ENCODE measurements at places on chromosomes 2 and 18.

GRCh38 chr2:25829377-25829704 lies 48.9 kb downstream of the ASXL2 start:
- no peak for DNase-seq

DNA sequence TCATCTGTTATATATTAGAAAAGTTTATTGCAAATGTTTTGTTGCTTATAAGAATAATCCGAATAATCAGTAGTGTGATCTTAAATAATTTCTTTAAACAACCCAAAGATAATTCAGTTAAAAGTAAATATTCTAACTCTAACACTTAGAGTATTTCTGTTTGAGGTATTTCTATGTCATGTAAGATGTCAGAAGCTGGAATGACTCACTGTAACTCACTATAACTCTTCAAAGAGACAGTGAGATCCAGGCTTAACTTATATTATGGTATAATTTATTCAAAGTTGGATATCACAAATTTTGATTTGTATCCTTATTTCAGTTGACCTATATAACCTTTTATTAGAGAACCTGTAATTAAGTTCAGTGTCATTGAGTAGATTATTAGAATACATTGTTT lies 6.9 kb downstream of the MBD5 start:
- no peak for DNase-seq

GRCh38 chr2:221262651-221263050 lies 309.5 kb downstream of the EPHA4 start:
- no peak for DNase-seq

DNA sequence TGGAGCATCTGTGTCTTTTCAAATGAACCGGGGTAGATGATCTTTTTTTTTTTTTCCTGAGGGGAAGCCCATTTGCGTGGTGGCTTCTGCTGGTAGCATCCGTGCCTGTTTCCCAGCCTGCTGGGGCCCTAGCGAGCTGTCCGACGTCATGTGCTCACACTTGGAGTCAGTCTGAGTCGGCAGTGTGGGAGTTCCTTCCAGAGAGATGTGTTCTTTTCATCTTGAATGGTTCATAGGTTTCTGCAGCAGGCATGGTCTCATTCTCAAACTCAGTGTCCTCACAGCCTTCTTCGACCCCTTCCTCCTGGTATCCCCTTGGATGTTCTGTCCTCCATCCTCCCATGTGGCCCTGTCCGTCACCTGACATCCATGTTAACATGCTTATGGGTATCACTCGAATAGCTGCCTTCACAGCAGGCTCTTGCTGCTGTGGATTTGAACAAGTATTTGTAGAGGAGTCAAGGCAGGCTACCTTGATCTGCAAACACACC lies 51.0 kb downstream of the LDLRAD4 start:
- no peak for DNase-seq

DNA sequence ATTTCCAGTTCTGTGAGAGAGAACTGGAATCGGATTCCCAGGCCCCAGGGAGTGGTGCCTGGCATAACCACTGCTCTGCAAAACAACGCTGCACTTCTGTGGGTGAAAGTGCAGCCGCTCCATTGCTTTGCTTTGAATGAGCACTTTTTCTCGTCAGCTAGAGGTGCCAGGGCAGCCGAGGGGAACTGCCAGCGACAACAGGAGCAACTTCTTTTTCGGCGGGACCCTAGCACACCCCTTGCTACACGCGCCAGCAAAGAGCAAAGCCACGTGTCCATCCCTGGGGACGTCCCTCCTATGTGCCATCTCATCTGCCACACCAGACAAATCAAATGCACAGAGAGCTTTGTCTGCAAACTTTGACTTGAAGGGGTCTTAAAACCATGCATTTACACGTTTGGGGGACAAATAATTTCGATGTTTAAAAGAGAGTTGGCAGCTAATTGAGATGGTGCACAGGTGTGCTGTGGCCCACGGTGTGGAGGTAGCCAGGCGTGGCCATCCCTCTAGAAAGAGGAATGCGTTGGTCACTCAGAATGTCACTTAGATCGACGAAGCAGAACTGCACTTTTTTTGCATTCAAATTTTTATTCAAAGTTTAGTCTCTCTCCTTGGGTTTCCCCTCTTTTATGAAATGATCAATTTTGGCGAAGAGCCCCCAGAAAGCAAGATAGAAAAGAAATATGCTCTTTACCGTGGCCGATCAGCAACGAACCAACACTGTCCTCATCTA lies 151.8 kb downstream of the MBP start:
- no peak for DNase-seq

GRCh38 chr2:121172456-121172855 lies 112.5 kb downstream of the TFCP2L1 start:
- no peak for DNase-seq

GRCh38 chr18:22524783-22525182 lies 107.1 kb upstream of the CTAGE1 start:
- DNase-seq: no peak

- no peak for DNase-seq
Observed at GRCh38 chr2:200317975-200318374, 11.5 kb downstream of the SPATS2L start.

- DNase-seq: no peak
Observed at GRCh38 chr2:144229296-144229695, 290.6 kb downstream of the ZEB2 start.

DNA sequence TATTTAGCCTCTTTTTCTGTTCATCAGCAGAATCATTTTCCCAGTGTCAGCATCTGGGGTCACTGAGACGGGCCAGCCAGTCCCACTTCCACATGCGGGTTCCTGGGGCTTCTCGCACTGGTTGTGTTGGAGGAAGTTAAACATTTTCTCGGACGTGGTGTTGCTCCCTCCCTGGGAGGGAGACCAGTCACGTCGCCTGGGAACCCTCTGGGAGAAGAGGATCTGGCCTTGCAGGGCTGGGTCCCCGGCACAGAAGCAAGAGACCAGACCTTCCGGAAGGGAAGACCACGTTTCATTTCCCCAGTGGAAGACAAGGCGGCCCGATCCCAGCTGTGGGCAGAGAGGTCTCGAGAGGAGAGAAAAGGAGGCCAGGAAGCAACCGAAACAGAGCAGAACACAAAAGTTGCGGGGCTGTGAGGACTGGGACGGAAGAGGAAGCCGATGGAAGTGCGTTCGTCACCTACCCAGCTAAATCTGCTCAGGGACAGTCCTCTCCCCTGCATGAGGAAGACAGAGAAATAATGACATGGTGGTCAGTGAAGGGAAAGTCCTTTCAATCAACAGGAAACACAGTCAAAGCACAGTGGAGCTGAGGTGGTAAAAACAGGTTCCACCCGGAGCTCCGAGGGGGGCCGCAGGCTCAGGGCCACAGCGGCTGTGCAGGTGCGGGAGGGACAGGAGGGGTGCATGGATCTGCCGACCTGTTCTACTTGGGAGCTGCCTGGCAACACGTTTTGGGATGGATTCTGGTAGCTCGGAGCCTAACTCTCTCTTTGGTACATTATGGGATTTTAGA lies 144.4 kb downstream of the MBP start:
- no peak for DNase-seq

DNA sequence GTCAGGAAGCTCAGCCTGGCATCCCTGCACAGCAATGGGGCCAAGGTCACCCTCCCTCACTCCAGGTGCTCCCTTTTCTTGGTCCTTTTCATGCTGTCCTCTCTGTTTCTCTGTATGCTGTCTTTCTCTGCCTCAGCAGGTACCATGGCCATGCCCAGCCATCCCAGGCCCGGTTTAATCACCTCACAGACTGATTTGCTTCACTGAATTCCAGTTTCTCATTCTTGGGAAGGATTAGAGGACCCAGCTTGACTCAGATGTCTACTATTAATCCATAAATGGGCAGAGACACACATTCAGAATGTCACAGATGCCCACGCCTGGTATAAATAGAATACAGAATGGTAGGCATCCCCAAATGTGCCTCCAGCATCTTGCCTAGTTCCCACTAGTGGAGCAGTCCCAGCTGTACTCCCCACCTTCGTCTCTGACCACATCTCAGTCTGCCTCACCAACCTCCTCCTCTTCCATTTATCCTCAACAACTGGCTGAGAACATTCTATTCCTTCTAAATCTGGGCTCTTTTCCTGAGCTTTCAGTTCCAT lies 14.2 kb upstream of the L3MBTL4 start:
- DNase-seq: no peak

DNA sequence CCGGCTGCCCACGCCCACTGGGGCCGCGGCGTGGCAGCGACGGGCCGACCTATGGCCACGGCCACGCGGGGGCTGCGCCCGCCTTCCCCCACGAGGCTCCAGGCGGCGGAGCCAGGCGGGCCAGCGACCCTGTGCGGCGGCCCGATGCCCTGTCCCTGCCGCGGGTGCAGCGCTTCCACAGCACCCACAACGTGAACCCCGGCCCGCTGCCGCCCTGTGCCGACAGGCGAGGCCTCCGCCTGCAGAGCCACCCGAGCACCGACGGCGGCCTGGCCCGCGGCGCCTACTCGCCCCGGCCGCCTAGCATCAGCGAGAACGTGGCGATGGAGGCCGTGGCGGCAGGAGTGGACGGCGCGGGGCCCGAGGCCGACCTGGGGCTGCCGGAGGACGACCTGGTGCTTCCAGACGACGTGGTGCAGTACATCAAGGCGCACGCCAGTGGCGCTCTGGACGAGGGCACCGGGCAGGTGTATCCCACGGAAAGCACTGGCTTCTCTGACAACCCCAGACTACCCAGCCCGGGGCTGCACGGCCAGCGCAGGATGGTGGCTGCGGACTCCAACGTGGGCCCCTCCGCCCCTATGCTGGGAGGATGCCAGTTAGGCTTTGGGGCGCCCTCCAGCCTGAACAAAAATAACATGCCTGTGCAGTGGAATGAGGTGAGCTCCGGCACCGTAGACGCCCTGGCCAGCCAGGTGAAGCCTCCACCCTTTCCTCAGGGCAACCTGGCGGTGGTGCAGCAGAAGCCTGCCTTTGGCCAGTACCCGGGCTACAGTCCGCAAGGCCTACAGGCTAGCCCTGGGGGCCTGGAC lies 253.2 kb downstream of the GLI2 start:
- no peak for DNase-seq

DNA sequence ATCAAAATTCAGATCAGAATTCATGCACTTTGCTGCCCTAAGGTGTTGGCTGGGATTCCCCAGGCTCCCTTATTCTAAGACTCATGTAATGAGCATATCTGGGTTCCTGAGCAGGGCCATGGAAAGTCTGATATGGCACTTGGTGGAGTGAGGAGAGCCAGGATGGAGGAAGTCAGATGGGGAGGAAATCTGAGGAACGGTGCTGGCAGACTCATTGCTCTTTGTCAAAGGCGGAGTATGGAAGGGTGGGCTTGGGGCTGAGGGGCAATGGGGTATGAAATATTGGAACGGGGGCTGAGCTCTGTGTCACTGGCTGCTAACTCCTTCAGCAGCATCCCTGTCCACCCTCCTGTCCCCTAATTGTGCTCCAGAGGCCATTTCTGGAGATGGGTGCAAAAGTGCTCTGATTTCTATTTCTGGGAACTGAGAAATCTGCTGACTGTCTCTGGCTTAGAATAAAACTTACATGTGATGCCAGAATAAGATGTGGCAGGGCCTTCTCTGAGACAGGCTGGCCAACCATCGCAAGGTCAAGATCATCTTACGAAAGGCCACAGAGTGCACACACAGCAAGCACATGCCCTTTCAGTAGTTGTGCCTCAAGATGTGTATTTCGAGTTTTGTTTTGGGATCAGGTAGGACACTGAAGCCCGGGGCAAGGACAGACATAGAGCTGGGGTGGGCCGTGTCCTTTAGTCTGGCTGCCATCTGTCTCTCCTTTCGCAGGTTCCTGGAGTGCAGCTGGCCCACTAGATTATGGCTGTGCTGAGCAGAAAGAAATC lies 480.0 kb upstream of the HS6ST1 start:
- DNase-seq: no peak

- DNase-seq: no peak
Observed at GRCh38 chr2:143600116-143600515, 470.9 kb downstream of the ARHGAP15 start.

GRCh38 chr2:157471078-157471477 lies 27.2 kb upstream of the CYTIP start:
- DNase-seq: no peak

GRCh38 chr2:146241023-146241422 lies 1603.8 kb upstream of the ACVR2A start:
- DNase-seq: no peak

DNA sequence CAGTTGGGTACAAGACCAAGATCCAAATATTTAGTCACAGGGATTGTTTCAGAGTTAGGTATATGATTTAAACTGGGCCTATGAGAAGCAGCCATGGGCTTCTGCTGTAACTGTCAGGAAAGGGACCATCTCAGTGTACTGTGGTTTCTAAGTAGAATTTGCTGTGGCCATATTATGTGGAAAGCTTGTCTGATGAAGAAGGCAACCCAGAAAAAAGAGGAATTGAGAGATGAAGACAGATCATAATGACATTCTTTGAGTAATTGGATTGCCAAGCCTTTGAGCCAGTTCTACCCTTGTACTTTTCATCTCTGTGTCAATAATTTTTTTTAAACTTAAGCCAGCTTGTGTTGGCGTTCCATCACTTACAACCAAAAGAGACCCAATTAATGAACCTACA lies 259.6 kb downstream of the NUP35 start:
- DNase-seq: no peak

DNA sequence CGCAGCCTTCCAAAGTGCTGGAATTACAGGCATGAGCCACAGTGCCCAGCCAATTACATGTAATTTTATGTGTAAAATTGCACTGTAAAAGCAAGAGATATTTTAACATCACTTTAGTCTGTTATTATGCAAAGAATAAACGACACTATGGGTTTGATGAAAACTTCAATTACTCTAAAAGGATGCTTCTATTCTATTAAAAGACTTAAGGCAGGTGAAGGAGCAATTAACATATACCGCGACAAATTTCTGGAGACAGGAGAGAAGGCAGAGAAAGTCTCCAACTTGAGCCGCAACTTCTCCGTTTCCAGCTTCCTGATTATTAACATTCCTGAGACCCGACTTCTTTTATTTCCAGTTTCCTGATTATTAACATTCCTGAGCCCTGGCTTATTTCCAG lies 53.7 kb downstream of the FAM210A start:
- DNase-seq: no peak

DNA sequence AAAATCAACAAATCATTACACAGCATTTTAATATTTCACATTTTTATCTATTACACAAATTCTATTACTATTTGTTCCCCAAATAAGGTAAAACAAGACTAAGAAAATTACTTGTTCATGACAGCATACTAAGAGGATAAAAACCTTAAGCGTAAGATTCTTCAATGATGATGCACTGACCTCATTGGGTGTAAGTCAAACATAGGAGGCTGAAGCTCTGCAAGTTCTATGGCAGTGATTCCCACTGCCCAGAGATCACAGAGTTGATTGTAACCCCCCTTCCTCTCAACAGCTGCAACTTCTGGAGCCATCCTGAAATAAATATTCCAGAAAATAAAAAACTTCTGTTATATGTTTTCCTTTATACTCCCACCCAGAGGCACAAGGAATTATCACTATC lies 82.2 kb upstream of the CDKL4 start:
- DNase-seq: peak; percentile 4
